ENCODE measurements at places on chromosomes 4 and X.

DNA sequence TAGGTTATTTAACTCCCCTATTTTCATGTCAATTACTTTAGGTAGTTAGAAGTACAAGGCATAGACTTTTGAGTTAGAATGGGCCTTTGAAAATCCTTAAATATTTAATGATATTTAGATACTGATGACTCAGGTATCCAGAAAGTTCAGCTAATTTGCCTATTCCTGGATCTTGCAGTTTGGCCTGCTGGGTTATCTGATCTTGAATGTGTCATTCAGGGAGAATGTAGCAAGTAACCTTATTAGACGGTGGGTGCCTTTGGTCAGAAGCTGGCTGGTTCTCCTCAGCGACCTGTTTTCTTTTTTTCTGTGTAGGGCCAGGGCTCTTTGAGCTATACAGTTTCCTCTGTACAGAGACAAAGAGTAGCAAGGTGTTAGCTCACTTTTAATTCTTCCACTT lies 42.0 kb downstream of the MTM1 start:
- no peak for DNase-seq

DNA sequence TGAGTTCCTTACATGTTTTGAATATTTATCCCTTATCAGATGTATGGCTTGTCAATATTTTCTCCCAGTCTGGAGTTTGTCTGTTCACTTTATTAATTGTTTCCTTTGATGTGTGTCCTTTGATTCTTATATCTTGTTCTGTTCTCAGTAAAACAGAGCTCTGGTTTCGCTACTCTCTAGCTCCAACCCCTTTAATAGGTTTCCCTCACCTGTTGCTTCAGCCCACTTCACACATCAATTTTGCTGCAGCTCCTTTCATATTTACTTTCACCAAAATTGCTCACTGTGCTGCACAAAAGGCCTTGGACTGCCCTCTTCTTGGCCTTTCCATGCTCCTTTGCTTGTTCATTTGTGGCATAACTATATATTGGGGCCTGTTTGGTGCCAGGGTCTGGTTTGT lies 85.1 kb downstream of the CFAP299 start:
- DNase-seq, result no peak

- DNase-seq, result no peak
These were observed 7.1 kb upstream of the ELF2 start for GRCh38 chr4:139184129-139184528.

DNA sequence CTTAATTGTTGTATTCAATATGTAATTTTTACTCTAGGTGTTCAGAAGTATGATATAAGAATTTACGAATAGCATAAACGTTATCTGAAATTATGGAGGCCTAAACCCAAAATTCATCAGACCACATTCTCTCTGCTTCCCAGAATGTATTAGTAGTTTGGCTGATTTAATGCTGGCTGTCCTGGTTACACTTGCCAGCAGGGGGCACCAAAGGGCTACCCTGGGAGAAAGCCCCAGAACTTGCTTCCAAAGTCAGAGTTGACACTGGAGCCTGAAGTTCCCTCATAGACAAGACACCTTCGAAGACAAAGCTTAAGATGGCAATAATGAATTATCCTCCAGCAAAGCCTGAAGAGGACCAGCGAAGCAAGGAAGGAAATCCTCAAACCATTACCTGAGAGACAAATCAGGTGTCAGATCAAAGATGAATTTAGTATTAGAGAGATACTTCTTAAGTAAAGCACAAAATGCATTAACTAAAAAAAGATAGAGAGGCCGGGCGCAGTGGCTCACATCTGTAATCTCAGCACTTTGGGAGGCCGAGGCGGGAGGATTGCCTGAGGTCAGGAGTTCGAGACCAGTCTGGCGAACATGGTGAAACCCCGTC lies 11.3 kb upstream of the ANOS1 start:
- DNase-seq, result peak; percentile 40

- DNase-seq, result no peak
These were observed 17.3 kb upstream of the NDUFC1 start for GRCh38 chr4:139319571-139319970.

DNA sequence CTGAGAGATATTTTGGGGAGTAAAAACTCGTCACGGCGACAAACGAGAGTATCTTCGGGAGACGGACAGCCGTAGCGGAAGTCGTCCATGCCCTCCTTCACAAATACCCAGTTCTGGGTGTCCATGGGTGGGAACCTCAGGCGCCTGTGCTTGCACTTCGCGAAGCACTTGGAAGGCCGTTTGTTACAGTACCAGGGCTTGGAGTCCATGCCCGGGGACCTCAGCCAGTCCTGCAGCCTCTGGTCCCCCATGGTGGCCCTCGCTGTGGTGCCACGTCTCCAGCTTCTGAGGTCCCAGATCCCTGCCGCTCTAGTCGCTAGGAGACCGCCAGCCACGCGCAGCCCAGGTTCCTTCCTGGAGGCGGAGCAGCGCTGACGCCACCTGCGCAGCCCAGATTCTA lies at the start of gene FAM47A:
Gene FAM47A, minus strand, starts transcription at position 287 of the 400 bp plus-strand sequence. Its CDS starts 36 bp downstream, at position 251.
- DNase-seq, result no peak

DNA sequence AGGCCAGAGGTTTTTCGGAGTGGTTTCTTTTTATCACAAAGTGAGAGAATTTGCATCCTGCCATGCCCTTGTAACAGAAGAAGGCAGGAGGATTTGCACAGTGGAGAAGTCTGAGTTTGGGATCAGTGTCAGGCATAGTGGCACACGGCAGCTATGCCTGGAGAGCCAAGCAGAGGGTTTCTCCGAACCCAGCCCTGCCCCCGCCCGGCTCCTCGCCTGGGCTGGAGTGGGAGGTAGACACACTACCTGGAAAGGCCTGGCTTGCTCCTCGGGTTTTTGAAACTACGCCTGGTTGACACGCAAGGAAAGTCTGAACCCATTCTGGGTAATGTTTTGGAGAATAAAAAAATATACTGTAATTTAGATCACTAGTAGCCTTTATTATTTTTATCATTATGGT lies 1653.6 kb upstream of the TENM3 start:
- DNase-seq, result no peak

- no peak for DNase-seq
These were observed 42.2 kb downstream of the TBCK start for GRCh38 chr4:106273831-106274230.

GRCh38 chr4:82320351-82320750 lies 53.4 kb downstream of the HNRNPD start:
- DNase-seq, result no peak

DNA sequence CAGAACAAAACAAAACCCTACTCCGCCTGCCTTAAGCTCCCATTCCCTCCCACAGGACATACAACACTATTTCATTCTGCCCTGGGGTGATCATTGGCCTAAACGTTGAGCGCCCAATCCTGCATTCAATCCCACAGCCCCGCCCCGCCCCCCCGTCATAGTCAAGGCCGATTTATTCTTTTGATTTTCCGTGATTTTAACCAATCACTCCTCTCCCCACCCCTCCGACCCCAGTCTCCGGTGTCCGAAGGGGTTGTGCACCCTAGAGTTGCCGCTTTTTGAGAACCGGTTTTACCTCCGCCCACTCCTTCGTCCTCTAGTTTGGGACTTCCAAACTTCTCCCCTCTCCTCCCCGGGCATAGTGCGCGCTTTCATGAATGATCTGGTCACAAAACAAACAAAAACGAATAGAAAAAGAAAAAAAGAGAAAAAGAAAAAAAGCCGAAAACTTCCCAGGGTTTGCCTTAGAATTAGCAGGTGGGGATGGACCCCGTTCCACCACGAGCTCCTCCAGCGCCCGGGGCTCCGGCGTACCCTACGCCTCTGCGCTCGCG lies 446 bp upstream of the UBE2A start:
- no peak for DNase-seq

DNA sequence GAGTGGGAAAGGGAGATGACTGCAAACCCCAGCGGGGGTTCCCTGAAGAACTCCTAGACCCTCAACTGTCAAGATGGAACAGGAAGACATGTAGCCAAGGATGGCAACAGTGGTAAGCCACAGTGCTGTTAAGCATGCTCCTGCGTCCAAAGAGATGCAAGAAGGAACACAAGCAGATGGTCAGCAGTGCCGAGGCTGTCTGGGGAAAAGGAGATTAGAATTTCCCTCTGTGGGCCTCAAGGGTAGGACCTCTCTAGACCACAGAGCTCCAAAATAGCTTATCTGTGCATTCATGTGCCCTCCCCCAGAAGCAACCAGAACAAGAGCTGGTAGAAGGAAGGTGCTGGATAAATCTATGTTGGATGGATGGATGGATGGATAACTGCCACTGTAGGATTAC lies 82.0 kb upstream of the CPEB2 start:
- no peak for DNase-seq

DNA sequence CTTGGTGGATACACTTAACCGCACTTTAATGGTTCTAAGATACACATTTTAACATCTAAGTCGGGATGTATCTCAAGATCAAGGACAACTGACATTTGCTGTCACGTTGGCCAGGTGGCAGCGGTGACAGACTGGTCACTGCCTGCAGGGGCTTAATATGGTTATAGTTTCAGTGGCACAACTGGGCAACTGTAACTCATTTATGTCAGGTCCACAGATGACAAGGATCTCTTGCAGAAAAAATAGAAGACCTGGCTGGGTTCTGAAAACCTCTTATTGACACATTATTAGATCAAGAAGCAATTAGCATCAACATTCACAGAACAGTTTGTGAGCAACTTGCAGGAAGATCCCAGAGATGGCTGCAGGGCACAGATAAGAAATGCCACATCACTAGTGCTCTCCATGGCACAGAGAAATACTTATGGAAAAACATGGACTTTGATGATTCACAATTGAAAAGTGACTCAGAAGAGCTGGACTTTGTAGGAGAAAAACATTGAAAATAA lies 99.6 kb upstream of the SORBS2 start:
- DNase-seq, result no peak

DNA sequence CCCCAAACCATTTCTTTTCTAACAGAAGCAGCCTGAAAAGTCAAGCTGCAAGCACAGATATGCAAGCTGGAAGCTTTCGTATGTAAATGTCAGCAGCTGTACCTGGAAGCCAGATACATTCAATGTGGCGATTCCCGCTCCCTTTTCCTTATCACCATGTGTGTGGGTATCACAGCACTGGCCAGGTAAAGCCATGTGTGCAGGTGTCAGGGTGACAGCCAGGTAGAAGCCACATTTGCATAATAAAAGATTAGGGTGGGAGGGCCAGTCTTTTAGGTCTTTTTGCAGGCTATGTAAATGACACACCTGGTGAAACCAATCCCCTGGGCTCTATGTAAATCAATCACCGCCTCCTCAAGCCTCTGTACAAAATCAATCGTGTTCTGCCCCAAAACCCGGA lies 50.1 kb downstream of the RXFP1 start:
- DNase-seq, result no peak

GRCh38 chr4:168633064-168633463 lies 136.2 kb downstream of the PALLD start:
- DNase-seq, result no peak

GRCh38 chr4:150817804-150818528 lies 197.1 kb downstream of the LRBA start:
- DNase-seq, result no peak

DNA sequence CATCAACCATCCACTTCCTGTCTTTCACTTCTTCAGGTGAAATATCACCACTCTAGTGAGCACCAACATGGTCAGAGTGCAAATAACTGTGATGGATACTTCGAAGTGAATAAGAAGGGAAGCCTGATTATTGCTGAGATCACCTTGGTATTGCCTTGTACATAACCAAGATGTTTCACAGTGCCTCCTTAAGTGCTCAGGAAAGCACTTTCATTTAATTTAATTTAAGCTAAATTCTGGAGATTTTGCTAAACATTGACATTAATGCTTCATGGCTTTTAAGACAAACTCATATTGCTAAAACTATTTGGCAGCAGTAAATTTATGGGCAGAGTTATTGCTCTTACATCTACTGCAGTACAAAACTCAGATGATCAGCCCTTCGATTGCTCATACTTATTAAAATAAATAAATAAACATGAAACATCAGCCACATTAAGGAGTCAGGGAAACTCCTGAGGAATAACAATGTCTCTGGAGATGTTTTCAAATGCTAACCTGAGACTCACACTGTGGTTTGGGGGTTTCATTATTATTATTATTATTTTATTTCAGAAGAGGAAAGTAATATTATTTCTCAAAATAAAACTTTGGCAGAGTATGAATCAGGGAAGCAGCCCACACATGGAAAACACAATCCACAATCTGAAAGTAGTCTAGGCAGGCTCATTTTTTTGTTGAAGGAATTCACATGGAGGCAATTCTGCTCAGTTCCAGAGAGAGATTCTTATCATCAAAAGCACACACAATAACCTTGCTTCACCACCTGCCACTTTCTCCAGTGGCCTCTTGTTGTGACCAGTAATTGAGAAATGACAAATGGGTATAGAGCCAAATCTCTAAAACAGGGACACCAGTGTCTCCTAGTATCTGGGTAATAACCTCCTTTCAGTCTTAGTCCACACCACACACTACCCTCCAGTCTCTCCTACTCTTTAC lies 344.2 kb downstream of the MAPK10 start:
- DNase-seq, result no peak

DNA sequence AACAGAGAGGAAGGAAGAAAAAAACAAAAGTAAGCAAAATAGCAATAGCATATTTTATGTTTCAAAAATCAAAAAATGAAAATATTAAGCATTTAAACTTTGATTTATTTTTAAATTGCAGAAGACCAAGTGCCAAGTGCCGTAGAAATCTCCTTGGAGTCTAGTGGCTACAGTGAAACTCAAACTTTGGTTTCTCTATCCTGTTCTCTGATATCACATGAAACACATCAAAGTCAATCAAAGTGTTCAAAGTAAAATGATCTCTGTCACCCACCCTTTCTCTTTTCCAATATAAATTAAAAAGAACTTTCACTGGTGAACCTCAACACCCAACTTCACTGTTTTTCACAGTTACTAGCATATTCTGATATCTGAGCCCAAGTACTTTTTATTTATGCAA lies 81.1 kb downstream of the HADH start:
- DNase-seq, result no peak

DNA sequence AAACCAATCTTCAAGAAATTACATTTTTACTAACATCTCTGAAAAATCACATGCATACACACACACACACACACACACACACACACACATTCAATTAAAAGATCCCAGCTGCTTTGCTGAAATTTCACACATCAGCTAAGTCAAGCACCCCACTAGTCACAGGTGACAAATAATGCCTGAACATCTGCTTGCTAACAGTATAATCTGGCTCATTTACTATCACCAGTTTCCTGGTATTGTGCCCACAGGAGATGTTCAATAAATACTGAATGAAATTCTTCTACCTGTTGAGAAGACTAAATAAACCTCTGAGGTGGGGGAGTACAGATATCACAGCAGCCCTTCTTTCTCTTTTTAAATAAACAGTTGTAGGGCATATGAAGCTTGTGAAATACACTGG lies 994.0 kb downstream of the ARAP2 start:
- no peak for DNase-seq

GRCh38 chr4:134499074-134499473 lies 297.5 kb upstream of the PABPC4L start:
- DNase-seq, result no peak

GRCh38 chr4:89070041-89070440 lies 13.1 kb upstream of the FAM13A start:
- no peak for DNase-seq
